ENCODE measurements at places on chromosomes 3 and 15. TPM values are rescaled to one million over a fixed set of nuclear protein-coding genes. Genes with fewer than 3 reads are reported as not detected.

TMEM212 gene
- total RNA-seq = not detected

DPPA2 gene
- total RNA-seq = not detected

BRPF1 gene
- 58.8 TPM for total RNA-seq

GRCh38 chr3:47868306-47868705 lies 65.4 kb downstream of the DHX30 start:
- DNase-seq = no peak

CATSPER2 gene
- 2.0 TPM for total RNA-seq

DNA sequence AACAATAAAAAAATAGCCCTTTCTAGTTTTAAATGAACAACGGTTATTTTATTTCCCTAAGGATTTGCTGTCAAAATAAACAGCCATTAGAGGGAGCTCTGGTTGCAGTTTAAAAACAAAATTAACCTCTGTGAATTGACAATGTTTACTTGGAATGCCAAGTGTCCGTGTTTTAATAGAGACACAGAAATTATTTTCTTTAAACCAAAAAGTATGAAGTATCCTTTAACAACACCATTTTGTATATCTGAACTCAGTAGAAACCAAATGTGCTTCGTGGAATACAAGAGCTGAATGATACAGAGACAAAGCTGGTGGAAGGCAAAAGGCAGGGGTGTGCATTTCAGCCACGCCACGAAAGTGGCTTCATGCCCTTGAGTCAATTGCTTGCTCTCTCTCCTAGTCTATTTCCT lies 74.4 kb downstream of the MOBP start:
- no peak for DNase-seq

TMOD3 gene
- 68.0 TPM for total RNA-seq

DNA sequence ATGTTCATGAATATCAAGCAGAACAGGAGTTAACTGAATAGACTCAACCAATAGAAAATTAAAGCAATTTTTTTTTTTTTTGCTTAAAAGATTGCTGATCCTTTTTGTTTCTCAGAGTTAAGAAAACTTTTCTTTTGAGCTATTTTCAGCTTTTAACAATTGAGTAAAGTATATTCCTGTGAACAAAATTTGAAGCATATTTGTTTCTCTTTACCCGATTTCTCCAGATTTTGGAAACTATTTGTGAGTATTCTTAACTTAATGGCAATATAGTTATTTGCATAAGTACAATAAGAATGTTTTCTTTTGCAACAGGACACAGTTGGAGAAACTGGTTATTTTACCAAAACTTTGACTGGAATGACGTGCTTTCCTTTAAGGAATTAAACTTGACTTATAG lies 53.4 kb upstream of the C15orf39 start:
- no peak for DNase-seq

GRCh38 chr15:39947401-39948197 lies 13.7 kb downstream of the EIF2AK4 start:
- DNase-seq = no peak

FILIP1L gene
- 2.0 TPM for total RNA-seq

GRCh38 chr3:188861842-188862744 lies 309.7 kb upstream of the TPRG1 start:
- no peak for DNase-seq

DNA sequence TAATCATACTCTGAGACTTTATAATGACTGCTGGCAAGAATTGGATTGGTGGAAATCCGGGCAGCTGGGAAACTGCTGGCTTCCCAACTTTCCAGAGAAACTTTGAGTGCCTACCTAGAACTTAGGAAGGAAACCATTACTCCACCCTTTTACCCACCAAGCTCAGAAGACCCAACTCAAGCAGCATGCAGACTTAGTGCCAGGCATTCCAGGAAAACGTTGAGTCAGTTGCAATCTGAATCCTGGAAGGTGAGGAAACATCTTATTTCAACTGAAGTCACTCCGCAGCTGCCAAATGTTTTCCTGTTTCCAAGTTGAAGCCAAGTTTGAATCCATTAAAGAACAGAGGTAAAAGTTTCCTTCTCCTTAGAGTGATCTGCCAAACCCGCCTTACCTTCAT lies 126.5 kb downstream of the ZNF385D start:
- DNase-seq = no peak

DNA sequence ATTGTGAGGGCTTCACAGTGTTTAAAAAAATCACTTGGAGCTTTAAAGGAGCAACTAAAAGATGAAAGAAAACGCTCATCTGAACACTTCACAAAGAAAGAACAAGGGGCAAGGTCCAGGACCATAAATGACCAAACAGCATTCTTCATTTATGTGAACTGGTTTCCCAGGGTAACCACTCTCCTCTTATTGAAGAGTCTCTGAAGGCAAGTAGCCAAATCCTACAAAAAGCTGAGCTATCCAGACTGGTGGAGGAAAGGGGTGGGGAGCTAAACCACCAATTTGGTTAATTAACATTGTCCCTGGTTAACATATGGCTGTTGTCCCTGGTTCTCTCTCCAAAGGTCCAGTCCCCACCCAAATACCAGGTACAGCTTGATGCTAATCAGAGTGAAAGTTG lies 58.1 kb downstream of the OSBPL10 start:
- no peak for DNase-seq

SPTBN5 gene
- total RNA-seq = 1.6 TPM

YEATS2 gene
- total RNA-seq = 49.7 TPM

GRCh38 chr3:160885791-160886286 lies 129.8 kb downstream of the PPM1L start:
- no peak for DNase-seq

GRCh38 chr3:64318001-64318400 lies 92.7 kb upstream of the PRICKLE2 start:
- DNase-seq = no peak

SH2D7 gene
- total RNA-seq = not detected

Data from activated naive CD8-positive, alpha-beta T cell treated with anti-CD3 and anti-CD28 coated beads, Interleukin-2, amount 10 ng/mL, durations not matched to agents 7 days and 5 days (primary cell).